ENCODE measurements at places on chromosomes 3 and 15.

DNA sequence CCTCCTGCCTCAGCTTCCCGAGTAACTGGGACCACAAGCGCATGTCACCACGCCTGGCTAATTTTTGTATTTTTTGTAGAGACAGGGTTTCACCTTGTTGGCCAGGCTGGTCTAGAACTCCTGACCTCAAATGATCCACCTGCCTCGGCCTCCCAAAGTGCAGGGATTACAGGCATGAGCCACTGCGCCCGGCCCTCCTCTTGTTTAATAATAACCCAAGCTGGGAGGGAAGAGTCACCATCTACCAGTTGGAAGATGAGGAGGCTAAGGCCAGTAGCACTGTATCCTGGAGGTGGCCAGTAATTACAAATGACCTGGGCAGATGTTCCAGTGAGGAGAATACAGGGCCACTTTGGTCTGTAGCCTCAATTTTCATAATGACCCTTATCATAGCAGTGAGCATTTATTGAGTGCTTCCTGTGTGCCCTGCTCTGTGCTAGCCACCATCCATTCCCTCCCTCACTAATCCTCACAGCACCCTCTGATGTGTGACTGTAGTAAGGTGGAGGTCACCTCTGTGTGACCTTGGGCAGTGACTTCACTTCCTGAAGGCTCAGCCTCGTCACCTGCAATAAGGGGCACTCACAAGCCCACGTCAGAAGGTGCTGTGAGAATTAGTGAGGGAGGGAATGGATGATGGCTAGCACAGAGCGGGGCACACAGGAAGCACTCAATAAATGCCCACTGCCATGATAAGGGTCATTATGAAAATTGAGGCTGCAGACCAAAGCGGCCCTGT is 64.2 kb downstream of the ABTB1 start:
- DNase-seq = no peak

DNA sequence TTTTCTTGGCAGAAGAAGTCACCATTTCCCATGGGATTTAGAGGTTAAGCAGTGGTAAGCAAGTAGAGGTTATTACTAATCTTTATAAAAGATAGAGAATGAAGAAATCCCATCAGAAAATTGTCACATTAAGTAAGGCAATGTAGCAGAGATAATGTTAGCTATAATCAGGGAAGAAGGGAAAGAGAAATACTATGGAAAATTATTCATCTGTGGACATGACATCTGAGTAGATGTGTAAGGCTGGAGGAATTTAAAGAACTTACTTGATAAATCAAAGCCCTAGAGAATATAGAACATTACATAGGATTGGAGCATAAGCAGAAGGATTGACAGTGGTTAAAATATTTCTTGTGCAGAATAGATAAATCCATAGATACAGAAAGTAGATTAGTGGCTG is 553.1 kb upstream of the CBLB start:
- no peak for DNase-seq

- DNase-seq = no peak
Measured at GRCh38 chr3:113268311-113268710, 57.0 kb downstream of the BOC start.

DNA sequence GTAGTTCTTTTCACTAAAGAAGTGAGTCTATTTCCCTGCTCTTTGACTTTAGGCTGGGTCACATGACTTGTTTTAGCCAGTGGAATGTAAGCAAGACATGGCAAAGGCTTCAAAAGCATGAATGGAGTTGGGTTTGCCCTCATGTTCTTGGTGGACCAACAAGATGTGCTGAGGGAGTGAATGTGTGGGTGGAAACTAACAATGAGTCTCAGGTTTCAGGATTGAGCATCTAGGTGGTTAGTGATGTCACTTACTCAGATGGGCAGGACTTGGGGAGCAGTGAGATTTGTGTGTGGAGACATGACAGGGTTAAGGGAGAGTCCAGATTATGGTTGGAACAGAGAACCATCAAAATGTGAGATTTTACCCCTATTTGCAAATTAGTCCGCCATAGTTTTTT is 181.4 kb upstream of the UBE2E1 start:
- DNase-seq = no peak

DNA sequence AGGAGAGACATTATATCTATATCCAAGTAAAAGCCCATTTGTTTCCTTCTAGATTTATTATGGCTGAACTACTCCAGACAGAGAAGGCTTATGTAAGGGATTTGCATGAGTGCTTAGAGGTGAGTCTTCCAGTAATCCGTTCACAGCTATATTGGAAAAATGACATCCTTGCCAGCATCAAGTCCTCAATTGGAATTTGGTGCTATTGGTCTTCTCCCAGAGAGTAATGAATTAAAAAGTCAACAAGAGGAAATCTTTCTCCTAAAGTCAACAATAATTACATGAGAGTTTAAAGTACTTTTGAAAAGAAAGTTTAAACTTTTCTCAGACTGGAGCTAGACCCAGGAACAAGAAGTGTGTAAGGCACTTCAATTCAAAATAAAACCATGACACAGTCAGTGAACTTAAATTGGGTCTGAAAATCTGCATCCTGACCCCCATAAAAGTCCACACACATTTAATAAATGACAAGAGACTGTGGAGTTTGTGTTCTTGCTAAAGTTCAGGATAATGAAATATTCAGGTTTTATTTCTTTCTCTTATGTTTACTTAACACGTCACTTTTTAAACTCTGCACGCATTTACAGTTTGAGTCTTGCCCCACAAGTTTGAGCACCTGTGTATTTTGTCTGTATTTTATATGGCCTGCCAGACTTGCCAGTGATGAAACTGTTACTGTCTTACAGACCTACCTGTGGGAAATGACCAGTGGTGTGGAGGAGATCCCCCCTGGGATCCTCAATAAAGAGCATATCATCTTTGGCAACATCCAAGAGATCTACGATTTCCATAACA is 268.2 kb upstream of the UMPS start:
- DNase-seq = no peak

DNA sequence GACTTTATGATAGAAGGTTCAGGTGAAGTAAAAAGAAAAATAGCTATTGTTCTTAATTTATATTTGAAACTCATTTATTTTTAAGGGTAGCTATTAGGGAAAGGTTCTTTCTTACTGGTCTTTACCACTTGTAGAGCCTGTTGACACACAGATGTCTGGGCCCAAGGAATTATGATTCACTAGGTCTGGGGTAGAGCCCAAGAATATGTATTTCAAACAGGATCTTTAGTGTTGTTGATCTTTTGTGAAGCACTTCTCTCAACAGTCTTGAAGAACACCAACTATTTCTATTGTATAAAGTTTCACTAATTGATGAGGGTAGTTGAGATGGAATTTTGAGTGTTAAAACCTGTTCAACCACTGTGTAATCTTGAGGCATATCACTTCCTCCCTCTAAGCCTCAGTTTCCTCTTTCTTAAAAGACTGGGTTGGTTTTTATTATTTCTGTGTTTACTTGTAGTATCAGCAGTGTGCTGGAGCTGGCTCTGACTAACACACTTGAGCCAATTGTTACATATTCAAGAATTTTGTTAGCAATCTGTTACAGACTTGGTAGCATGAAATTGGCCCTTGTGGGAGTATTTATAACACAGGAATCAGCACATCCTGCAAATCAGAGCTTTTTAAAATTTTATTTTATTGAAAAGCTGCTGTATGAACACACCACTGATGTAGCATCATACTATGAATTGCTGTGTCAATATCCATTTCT is 155.9 kb downstream of the RBMS3 start:
- no peak for DNase-seq

- no peak for DNase-seq
Measured at GRCh38 chr15:99434506-99435112, 131.2 kb upstream of the MEF2A start.

- DNase-seq = no peak
Measured at GRCh38 chr3:81765400-81765799, 4.0 kb upstream of the GBE1 start.

DNA sequence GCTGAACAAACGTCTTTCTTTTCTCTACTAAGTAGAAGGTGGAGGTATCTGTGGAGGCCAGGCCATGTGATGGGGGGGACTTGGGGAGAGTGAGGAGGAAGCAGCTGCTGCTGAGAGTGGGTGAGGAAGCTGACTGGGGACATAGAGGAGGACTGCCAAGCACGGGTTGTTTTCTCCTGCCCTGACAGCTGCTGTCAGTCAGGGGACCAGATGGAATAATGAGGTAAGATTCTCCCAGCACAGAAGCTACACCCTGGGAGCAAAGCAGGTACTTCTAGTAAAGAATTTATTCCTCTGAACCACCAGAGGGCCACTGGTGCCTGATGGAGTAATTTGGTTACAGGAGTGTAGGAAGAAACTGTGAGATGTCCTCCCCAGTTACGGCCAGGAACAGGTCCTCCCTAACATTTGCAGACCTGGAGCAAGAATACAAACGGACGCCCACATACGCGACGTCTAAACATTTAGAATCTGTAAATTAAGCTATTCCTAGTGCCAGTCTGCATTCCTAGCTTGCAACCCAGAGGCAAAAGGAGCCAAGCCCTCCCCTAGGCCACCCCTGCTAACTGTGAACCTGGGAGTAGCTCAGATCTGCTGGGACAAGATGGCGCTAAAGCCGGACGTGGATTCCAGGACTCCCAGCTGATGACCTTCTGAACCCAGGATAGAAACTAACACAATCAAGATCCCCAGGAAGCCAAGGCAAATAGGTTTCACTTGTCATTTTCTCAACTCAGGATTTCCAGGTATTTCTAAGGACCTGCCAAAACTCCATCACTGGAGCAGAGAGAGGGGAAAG is 14.8 kb downstream of the CRYGS start:
- no peak for DNase-seq

- no peak for DNase-seq
Measured at GRCh38 chr3:134249935-134250716, 533 bp downstream of the RYK start.

DNA sequence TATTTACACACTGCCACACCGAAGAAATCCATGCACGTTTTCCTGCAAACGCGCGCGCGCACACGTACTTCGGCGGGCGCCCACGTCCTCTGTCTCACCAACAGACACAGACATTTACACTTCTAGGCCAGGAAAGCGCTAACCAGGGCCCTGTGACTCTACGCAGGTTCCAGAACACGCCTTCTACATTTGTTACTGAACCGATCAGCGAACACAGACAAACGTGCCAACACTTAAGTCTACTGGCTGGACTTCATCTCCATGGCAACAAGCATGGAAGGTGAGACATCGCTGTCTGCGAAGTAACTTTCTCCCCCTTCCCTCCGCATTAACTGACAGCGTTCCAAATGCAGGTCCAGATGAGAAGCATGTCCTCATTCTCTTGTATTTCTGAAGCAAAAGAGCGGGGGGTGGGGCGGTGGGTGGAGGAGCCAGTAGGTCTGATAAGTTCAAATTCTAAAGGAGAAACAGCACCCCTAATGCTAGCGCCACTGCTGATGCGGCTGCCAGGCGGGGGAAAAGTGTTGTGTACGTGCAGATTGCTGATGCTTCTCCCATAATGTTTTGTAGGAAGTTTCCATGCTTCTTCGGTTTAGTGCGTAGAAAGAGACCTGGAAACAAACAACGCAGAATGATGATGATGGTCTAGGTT is at the start of gene CTXN2:
Gene CTXN2, plus strand, starts transcription at position 92 of the 652 bp plus-strand sequence. CDS start 9,636 bp downstream, outside the sequence.
- no peak for DNase-seq

- no peak for DNase-seq
Measured at GRCh38 chr3:183807881-183808280, 17.5 kb downstream of the MAP6D1 start.

DNA sequence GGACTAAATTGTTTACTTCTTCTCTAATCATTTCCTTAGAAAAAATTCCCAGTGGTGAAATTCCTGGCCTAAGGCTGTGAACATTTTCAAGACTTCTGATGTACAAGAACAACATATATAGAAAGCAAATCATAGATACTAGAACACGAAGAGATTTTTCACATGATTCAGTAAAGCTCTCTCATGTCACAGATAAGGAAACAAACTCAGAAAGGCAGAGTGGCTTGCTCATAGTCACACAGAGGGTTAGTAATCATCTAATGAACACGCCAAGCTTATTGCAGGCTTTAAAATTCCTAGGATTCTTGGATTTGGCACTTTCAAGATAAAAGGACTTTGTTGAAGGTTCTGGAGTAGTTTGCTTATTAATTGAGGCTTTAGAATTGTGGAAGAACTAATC is 26.2 kb downstream of the CRTAP start:
- DNase-seq = no peak

DNA sequence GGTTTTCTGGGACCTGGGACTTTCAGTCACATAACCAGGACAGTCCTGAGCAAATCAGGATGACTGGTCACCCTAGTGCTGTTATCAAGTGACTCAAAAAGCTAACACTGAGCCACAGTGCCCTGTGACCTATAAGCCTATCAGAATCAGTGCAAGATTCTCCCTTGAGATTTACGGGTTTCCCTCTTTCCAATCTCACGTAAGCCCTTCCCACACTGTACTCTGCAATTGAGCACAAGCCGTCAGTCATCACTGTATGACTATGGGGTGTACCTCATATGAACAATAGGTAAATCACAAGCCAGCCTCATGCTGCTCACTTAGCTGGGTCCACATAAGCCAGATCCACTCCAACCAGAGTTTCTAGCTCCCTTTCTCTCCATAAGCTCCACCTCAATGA is 21.0 kb upstream of the CLDN18 start:
- no peak for DNase-seq

GRCh38 chr15:70474471-70475406 is 288.6 kb downstream of the UACA start:
- peak; percentile 75 for DNase-seq

DNA sequence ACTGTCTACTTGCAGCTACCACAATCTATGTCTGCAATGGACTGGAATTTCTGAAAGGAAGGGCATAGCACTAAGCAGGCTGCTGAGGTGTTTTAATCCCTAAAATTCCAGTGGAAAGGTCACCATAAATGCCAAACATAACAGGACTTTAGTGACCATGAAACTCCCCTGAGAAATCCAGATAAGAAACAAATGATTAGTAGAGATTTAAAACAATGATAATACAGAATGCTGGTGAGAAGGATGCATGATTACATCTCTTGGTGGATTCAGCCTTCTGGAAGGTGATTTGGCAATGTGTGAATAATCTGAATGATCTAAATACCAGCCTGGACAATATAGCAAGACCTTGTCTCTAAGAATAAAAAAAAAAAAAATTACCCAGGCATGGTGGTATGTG is 475.0 kb upstream of the CBLB start:
- no peak for DNase-seq

GRCh38 chr3:185420762-185421161 is 57.8 kb downstream of the MAP3K13 start:
- no peak for DNase-seq

DNA sequence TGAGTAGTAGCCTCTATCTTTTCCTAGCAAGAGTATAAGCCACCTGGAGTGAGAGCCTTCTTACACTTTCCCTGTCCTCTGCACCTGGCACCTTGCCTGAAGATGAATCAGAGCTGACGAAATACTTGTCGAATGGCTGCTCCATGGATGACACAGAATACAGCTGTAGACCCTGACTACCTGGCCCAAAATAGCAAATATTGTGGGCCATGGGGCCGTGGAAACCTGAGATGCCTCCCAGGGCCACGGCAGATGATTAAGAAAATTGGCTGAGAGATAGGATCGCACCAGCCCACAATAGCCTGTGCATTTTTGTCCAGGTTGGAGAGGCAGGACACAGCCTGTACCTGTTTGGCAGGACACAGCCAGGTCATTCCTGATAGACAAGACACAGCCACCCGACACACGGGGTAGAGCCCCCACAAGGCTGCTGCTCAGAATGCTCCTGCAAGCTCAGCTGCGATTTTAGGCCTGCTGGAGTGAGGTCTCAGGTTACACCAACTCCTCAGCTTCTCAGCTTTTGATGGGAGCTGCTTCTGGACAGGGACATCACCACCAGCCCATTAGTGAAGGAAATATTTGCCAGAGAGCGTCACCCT is 22.9 kb upstream of the TPM1 start:
- DNase-seq = no peak

GRCh38 chr3:100761211-100761942 is 52.1 kb downstream of the TFG start:
- no peak for DNase-seq
